ENCODE measurements at places on chromosomes 4 and X. TPM values are rescaled to one million over a fixed set of nuclear protein-coding genes. Genes with fewer than 3 reads are reported as not detected.

The WDR17 gene
- total RNA-seq = 3.3 TPM

- no peak for DNase-seq
Measured at GRCh38 chr4:27198246-27198645, 337.6 kb downstream of the STIM2 start.

The KLHL13 gene
- 10.0 TPM for total RNA-seq

GRCh38 chr4:83109480-83110222, 4.9 kb downstream of the PLAC8 start:
- peak; percentile 80 for DNase-seq

The NAP1L2 gene
- total RNA-seq = 15.8 TPM

The MAOA gene
- total RNA-seq = 6.1 TPM

DNA sequence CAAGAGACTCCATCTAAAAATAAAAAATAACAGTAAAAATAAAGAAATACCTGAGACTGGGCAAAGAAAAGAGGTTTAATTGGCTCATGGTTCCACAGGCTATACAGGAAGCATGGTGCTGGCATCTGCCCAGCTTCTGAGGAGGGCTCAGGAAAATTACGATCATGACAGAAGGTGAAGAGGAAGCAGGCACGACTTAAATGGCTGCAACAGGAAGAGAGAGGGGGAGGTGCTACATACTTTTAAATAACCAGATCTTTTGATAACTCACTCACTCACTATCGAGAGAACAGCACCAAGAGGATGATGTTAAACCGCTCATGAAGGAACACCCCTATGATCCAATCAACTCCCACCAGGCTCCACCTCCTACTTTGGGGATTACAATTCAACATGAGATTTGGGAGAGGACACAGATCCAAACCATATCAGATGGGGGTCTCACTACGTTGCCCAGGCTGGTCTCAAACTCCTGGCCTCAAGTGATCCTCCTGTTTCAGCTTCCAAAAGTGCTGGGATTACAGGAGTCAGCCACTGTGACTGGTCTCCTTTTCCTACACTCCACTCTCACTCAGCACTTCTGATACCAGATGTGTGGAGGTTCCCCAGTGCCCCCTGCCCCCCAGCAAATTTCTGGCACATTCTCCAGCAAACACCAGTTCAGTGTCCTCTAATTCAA, 11.9 kb upstream of the ZNF157 start:
- DNase-seq = no peak

GRCh38 chr4:78630615-78631014, 79.0 kb downstream of the ANXA3 start:
- no peak for DNase-seq
